Cortex of kidney (tissue), 1 donor: ENCODE measurements at places on chromosomes 1 and 21.

DNA sequence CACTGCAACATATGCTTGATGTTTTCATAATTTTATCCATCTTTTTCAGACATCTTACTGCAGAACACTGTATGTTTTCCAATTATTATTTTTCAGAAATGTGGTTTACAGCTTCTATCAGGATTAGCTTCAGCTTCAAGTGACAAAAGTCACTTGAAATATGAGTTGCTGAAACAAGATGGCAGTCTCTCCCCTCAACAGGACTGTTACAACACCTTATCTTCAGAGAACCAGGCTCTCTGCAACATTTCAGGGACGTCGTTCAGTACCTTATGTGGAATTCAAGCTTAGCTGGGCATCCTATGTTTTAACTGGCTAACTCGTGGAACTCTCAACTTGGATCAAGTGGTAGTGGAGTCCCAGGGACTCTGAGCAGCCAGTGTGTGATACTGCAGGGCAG is 2.0 kb upstream of the UBE2G2 start:
- no peak for DNase-seq

DNA sequence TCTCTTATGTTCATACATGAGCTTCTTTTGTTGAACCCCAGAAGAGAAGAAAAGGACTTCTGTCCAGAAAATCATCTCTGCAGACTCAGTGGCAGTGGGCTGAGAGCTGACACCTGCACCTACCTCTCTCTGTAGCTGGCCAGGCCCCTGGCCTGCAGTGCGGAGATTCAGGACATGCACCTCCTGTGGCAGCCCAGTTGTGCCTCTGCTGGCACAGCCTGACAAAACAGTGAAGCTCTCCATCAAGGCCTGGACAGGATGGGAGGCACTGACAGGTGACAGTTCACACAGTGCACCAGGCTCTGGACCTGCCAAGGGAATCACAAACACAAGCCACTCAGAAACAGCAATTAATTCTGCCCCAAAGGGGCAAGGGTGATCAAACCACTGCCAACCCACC is 88.8 kb downstream of the TGFBR3 start:
- no peak for DNase-seq

- DNase-seq, result no peak
Measured at GRCh38 chr1:29113413-29114117, 10.1 kb downstream of the TMEM200B start.

GRCh38 chr1:83779565-83779964 is 219.4 kb downstream of the TTLL7 start:
- no peak for DNase-seq

- DNase-seq, result no peak
Measured at GRCh38 chr1:11782127-11782708, 20.2 kb downstream of the C1orf167 start.

DNA sequence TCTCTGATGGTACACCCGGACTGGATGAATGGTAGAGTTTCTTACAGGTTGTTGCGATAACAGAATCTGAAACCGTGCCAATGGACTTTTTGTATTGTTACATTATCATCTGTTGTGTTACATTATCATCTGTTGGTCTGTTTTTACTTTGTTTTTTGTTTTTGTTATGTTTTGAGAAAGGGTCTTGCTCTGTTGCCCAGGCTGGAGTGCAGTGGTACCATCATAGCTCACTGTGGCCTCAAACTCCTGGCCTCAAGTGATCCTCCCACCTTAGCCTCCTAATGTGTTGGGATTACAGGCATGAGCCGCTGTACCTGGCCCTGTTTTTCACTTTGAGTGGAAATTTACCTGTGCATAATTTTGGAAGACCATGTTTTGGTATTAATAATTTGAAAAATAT is 10.2 kb upstream of the PEX10 start:
- DNase-seq, result no peak

GRCh38 chr1:111270771-111271463 is 19.7 kb upstream of the CHIA start:
- no peak for DNase-seq

DNA sequence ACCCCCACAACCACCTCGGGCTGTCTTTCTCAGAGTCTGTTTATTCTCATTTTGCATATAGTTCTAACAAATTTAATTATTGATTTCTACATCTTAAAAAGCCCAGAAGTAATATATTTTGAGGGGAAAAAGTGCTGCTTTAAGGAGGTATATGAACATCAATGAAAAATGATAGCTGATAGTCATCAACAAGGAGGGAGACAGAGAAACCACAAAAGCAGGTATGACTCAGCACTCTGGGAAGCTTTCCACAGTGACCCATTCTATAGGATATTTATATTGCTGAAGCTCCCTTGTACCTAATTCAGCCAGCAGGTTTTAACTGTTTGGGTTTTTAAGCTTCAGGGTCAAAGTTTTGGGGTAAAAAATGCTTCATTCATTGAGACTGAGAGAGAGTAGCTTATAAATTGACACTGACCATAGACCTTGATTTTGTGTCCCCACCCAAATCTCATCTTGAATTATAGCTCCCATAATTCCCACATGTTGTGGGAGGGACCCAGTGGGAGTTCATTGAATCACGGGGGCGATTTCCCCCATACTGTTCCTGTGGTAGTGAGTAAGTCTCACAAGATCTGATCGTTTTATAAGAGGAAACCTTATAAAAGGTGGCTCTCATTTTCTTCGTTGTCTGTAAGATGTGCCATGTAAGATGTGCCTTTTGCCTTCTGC is 27.4 kb downstream of the VANGL1 start:
- DNase-seq, result no peak

DNA sequence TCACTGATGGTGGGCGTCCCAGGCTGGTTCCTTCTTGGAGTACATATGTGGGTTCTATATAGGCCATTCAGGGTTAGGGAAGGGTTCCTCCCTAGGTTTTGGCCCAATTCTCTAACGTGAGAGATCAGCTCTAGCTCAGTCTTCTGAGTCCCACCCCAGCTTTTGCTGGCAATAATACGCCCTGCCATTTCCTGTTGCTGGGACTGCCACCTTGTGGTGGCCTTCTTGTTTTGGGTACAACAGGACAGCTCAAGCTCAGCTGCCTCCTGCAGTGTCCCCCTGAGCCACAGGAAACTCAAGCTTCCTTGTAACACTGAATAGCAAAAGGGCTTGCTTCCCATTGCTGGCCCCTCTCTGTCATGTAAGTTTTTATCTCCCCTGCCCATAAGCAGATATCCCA is 77.8 kb downstream of the BACH1 start:
- DNase-seq, result no peak

DNA sequence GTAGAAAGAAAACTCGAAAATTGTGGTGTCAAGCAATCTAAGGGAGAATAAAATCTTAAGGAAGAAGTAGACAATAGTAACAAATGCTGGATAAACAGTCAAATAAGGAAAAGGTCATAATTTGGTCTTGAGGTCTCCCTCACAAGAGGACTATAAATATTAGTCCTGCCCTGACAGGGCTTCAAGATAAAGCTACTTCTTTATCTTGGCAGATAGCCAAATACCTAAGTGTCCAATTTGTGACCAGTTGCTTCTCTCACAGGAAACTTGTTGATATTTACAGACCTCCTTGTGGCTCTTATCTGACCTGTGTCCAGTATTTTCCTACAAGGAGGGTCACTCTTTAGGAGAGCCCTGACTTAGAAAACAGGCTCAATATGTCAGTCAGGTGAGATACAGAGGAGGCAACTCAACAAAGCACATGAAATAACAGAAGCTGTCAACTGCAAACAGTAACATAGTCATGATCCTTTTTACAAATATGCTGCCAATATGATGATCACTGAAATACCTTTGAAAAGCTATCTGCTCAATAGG is 88.8 kb downstream of the TNNI3K start:
- no peak for DNase-seq

DNA sequence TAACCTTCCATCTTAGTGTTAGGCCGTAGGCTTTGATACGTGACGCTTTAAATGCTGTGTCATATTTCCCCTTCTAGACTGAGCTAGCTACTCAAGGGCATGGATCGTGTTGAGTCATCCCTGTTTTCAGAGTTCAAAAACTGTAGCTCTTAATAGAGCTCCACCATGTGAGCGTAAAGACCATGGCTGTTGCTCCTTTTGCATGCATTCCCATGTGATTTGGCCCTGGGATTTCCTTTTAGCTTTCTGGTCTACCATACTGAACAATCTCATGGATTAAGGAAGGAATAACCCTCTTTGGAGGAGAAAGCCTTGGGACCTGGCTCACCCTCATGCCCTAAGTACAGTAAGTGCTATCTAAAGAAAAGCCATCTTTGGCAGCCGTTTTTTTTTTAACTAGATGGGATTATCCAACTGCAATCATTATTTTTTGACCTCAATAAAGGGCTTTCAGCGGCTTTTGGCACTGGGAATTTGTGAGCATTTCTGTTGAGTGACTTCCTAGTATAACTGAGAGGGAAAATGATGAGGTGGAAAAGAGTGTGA is 76.6 kb downstream of the PLPP3 start:
- DNase-seq, result no peak

- DNase-seq, result no peak
Measured at GRCh38 chr1:147273409-147274336, 31.2 kb downstream of the CHD1L start.

- DNase-seq, result no peak
Measured at GRCh38 chr21:45870851-45871615, 110.5 kb upstream of the COL6A1 start.

- DNase-seq, result no peak
Measured at GRCh38 chr1:231376875-231377549, 38.9 kb downstream of the SPRTN start.

DNA sequence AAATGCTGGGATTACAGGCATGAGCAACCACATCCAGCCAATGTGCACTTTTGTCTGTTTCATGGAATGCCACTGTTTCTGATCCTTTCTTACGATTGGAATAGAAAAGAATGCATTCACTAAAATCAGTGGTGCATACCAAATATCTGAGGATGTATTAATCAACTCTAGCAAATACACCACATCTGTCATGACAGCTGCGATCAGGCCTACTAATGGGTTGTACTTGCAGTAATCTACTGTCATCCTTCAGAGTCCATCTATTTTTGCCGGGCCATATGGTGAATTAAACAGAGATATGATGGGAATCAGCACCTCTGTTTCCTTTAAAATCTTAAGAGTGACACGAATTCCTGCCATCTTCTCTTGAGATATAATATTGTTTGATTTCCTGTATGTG is 8.5 kb upstream of the USP1 start:
- no peak for DNase-seq

DNA sequence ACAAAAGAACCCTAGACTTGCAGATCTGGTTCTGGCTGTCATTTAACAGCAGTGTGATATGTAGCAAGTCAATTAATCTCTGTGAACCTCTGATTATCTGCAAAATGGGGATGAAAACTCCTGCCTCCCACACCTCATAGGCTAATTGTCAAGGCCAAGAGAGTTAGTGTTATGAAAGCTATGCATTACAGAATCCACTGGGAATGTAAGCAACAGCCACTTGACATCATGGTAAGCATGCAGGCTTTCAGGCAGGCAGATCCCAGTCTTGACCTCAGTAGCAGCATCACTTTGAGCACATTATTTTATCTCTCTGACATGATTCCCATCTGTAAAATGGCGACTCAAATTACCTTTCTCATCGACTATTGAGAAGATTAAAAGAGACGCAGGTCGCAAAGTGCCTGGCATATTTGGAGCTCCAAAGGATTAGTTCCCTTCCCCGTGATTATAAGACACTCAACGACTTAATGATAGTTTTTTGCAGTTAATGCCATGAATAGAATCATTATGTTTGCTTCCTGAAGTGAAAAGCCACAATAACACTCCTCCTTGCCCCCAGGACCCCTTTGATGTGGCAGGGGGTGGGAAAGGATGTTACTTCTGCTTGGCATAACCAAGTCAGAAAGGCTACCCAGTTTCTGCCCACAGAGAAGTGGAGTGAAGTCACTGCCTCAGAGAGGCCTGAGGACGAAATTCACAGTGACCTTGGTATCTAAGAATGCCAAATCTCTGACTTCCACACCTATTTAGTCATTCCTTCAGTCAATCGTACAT is 273.0 kb upstream of the NFIA start:
- no peak for DNase-seq

- DNase-seq, result no peak
Measured at GRCh38 chr1:36948606-36949005, 85.7 kb downstream of the GRIK3 start.

- no peak for DNase-seq
Measured at GRCh38 chr1:26476958-26477357, 4.7 kb downstream of the HMGN2 start.

- DNase-seq, result no peak
Measured at GRCh38 chr1:88180449-88181108, 503.5 kb upstream of the PKN2 start.

- no peak for DNase-seq
Measured at GRCh38 chr21:16441789-16442188, 712.0 kb downstream of the USP25 start.

GRCh38 chr1:154760469-154760933 is 109.6 kb downstream of the KCNN3 start:
- DNase-seq, result no peak

DNA sequence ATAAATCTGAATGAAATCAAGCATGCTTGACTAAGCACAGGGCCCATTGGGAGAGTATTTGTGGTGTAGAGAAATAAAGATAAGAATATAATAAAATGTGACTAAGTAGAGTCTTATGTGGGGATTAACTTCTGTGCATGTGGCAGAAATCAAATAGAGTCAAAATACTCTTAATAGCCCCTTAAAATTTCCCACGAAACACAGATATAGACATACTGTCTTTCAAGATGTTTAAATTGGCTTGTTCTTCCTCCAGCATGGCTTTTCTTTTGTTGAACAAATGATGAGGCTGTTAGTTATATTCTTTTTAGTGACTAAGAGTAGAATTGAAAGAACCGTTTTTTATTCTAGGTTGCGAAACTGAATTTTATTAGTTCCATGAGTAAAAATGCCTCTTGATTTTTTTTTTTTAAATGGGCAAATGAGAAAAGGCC is 112.3 kb downstream of the RPS6KC1 start:
- DNase-seq, result no peak

GRCh38 chr1:32334864-32335534 is 1.0 kb downstream of the MARCKSL1 start:
- DNase-seq, result no peak

DNA sequence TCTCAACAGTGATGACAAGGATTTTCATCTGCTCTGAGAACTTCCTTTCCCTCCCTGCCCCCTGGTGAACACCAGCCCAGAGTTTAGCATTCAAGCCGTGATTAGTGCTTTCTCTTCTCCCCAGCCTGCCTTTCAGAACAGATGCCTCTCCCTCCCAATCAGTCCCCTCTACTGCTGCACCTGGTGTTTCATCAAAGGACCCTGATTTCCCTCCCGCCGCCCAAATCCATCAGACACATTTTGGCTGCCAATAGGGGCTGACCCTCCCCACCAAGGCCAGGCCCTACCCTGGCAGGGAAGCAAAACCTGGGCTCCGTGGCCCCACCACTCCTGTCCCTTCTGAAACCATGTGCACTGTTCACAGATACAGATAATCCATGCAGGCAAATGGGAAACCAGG is 34.0 kb upstream of the KLHDC7A start:
- no peak for DNase-seq

GRCh38 chr1:19287436-19288185 is 959 bp downstream of the AKR7A3 start:
- no peak for DNase-seq

GRCh38 chr21:44351535-44352252 is 1.7 kb upstream of the TRPM2 start:
- DNase-seq, result no peak
